Activated CD8-positive, alpha-beta T cell treated with anti-CD3 and anti-CD28 coated beads, Interleukin-2, amount 10 ng/mL, durations not matched to agents 7 days and 5 days (primary cell): ENCODE measurements at places on chromosomes 2 and 18. TPM values are rescaled to one million over a fixed set of nuclear protein-coding genes. Genes with fewer than 3 reads are reported as not detected.

The WDR54 gene
- total RNA-seq = 93.7 TPM

The CPO gene
- not detected for total RNA-seq

The ABCG5 gene
- not detected for total RNA-seq

The IL36RN gene
- total RNA-seq = not detected

The HOXD11 gene
- total RNA-seq = not detected

The ANO7 gene
- total RNA-seq = 0.31 TPM

The IL1R2 gene
- not detected for total RNA-seq

The ASB18 gene
- not detected for total RNA-seq

The DPP4 gene
- total RNA-seq = 158 TPM

The SPRED2 gene
- 9.5 TPM for total RNA-seq

The ASIC4 gene
- not detected for total RNA-seq

The DYNAP gene
- total RNA-seq = not detected

The MRPL30 gene
- total RNA-seq = 24.4 TPM

The GNAL gene
- total RNA-seq = not detected

The G6PC2 gene
- not detected for total RNA-seq

DNA sequence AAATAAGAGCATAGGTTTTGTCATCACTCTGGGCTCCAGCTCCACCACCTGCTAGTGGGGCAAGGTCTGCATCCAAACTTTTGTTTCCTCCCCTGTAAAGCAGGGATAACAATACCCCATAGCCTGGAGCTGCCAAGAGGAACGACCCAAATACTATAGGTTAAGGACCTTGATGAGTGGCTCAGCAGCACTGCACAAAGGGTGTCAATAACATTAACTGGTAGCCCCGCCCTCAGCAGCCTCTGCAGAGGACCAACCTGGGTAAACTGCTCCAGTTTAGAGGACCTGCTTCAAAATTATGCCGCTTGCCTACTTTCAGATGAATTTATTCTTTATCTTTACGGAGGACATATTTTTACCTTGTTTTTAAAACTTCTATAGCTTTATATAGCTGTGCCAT lies 65.8 kb upstream of the RIOK3 start:
- no peak for DNase-seq
- H3K36me3 ChIP-seq = peaks cover 9% of the 10 kb centered on the region
- H3K27ac ChIP-seq = no peak overlapping the region
- H3K27me3 ChIP-seq = no peaks in the 10 kb centered on the region

GRCh38 chr18:56036741-56037140 lies 448.7 kb upstream of the TCF4 start:
- no peak for DNase-seq
- H3K27me3 ChIP-seq = no peaks in the 10 kb centered on the region
- no peaks in the 10 kb centered on the region for H3K36me3 ChIP-seq
- H3K27ac ChIP-seq = no peak overlapping the region

- H3K27ac ChIP-seq = no peak overlapping the region
- no peaks in the 10 kb centered on the region for H3K27me3 ChIP-seq
- H3K4me3 ChIP-seq = no peak overlapping the region
- H3K36me3 ChIP-seq = no peaks in the 10 kb centered on the region
- H3K4me1 ChIP-seq = peaks cover 2% of the 10 kb centered on the region
- no peak for DNase-seq
Measured at GRCh38 chr2:96884299-96885094, 14.6 kb upstream of the SEMA4C start.

DNA sequence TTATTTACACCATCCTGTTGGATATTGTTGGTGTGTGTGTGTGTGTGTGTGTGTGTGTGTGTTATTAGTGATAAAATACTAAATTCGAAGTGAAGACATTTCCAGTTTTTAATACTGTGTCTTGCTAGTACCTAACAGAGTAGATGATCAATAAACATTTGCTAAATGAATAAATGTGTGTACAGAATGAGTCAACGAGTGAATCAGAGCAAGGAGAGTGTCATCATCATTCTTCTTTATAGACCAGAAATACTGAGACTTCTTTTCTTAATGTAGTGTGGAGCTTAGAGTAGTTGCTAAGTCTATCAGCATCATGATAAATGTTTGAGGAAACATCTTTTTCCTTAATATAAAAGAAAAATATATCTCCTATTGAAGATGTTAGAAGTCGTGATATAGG lies 169.7 kb upstream of the SATB2 start:
- H3K27ac ChIP-seq = no peak overlapping the region
- H3K4me1 ChIP-seq = no peaks in the 10 kb centered on the region
- H3K27me3 ChIP-seq = peaks cover 7% of the 10 kb centered on the region
- no peaks in the 10 kb centered on the region for H3K36me3 ChIP-seq
- no peak overlapping the region for H3K4me3 ChIP-seq

DNA sequence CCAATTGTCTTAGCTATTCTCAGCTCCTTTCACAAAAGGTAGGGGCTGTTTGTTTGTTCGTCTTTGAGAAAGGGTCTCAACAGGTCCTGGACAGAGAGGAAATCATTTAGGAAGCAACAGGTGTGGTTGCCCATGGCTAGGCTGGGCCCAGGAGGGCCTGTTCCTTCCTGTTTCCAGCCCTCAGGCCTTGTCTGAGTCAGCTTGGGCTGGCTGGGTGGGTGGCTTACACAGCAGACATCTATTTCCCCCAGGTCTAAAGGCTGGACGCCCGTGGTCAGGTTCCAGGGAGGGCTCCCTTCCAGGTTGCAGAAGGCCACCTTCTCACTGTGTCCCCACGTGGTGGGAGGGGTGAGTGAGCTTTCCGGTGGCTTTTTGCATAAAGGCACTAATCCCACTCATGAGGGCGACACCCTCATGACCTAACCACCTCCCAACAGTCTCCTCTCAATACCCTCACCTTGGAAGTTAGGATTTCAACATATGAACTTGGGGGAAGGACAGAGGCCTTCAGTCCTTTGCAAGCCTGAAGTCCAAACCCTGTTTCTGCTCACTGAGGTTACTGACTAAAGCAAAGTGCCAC lies 45.5 kb downstream of the ARHGEF4 start:
- DNase-seq = no peak
- no peaks in the 10 kb centered on the region for H3K4me1 ChIP-seq
- peaks cover 10% of the 10 kb centered on the region for H3K27me3 ChIP-seq
- no peak overlapping the region for H3K27ac ChIP-seq
- H3K4me3 ChIP-seq = no peak overlapping the region

DNA sequence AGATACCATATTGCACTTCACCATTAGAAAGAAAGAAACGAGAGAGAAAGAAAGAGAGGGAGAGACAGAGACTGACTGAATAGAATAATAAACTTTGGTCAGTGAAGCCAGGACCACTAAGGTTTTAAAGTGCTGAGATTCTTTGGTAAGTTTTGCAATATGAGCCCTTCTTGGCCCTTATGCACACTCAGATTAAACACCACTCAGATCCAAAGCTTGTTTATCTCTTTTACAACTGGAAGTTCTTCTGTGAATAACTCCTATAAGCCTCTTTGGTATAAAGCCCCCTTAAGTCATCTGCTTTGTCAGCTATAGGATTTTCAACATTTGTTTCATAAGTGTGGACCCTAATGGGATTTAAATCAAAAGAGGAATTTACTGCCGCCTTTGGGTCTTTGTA lies 40.8 kb downstream of the PID1 start:
- no peaks in the 10 kb centered on the region for H3K27me3 ChIP-seq
- H3K27ac ChIP-seq = no peak overlapping the region
- no peaks in the 10 kb centered on the region for H3K36me3 ChIP-seq
- H3K4me3 ChIP-seq = no peak overlapping the region

GRCh38 chr2:175879679-175880078 lies 122.4 kb downstream of the LNPK start:
- H3K27ac ChIP-seq = no peak overlapping the region
- H3K36me3 ChIP-seq = no peaks in the 10 kb centered on the region
- no peak overlapping the region for H3K4me3 ChIP-seq
- H3K27me3 ChIP-seq = peaks cover 4% of the 10 kb centered on the region
- no peaks in the 10 kb centered on the region for H3K4me1 ChIP-seq
- DNase-seq = no peak

DNA sequence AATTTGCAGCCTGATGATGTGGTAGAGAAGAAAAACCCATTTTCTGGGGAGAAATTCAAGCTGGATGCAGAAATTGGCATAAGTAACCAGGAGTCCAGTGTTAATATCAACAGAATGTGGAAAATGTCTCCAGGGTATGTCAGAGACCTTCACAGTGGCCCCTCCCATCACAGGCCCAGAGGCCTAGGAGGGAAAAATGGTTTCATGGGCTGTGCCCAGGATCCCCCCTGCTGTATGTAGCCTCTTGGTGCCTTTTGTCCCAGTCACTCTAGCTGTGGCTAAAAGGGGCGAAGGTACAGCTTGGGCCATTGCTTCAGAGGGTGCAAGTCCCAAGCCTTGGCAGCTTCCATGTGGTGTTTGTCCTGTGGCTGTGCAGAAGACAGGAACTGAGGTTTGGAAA lies 40.2 kb downstream of the CACNB4 start:
- H3K4me3 ChIP-seq = no peak overlapping the region
- peaks cover 12% of the 10 kb centered on the region for H3K27me3 ChIP-seq
- H3K36me3 ChIP-seq = no peaks in the 10 kb centered on the region
- DNase-seq = no peak
- H3K4me1 ChIP-seq = no peaks in the 10 kb centered on the region

DNA sequence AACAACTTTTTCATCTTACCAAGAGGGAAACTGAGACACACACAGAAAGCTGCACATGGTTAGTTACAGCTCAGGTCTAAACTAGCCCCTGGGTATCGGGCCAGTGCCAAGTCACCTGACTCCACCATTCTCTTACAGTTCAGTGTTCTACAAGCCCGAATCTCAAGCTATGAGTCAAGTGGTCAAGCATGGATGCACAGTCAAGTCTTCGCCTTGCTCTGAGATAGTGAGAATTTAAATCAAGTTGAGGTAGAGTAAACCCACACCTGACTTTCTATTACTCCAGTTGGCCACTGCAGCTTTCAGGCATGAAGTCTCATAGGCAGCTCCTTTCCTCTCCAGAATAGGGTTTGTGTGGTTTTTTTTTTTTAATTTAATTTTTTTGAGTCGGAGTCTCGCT lies 34.5 kb upstream of the ARL5A start:
- H3K4me3 ChIP-seq = no peak overlapping the region
- DNase-seq = no peak
- H3K36me3 ChIP-seq = no peaks in the 10 kb centered on the region
- H3K4me1 ChIP-seq = no peaks in the 10 kb centered on the region
- no peaks in the 10 kb centered on the region for H3K27me3 ChIP-seq

DNA sequence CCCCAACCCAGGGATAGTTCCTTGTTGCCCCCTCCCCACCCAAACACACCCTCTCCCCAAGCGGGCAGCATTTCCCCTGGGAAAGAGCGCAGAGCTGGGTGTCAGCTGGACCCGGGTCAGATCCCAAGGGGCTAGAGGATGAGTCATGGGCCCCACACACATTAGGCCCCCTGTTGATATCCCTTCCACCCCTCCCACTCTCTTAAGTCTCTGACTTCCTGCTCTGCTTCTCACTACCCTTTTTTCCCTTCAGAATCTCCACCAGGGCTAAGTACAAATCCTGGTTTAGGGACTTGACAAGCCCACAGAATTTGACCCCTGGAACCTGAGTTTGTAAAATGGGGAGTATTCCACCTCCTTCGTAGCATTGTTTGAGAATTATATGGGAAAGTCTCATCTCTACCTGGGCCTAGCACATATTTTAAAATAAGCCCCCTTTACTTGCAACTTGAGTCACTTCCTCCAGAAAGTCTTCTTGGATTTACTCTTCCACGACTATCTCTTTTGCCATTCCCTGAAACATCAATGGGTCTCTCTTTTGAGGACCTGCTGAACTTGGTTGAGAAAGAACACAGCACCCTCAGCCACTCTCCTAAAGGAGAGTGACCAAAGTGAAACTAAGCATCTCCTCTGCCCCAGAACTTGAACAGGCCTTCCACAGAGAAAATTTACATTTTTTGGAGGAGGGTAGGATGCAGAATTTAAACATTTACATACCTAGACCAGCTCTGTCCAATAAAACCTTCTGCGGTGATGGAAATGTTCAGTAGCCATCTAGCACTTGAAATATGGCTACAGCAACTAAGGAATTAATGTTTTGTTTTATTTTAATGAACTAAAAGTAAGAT lies 4.7 kb downstream of the RTKN start:
- no peak overlapping the region for H3K4me3 ChIP-seq
- H3K4me1 ChIP-seq = peaks cover 13% of the 10 kb centered on the region
- peaks cover 23% of the 10 kb centered on the region for H3K27me3 ChIP-seq
- no peak for DNase-seq
- no peak overlapping the region for H3K27ac ChIP-seq

DNA sequence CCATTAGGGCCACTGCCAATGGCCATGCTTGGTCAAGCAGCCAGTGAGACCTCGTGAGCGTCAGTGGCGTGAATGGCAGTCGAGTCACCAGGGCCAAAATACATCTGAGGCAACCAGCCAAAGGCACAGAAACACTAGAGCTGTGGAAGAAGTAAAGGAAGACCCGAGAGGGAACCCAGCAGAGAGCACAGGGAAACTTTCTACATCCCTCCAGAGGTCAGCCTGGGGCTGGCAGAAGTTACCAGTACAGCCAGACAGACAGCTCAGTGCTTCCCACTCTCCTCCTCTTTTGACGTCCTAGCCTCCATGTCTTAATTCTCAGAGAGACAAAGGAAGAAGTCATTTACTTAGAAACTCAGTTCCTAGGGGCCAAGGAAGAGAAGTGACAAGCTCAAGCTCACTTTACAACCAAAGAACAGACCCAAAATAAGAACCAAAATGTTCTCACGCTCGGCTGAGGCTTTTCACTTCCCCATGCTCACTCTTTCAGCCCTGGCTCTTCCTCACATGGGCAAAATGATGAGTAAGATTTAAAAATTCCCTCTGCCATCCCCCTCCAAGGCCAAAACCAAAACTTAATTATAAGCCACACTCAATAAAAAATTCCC lies 8.7 kb downstream of the CYRIA start:
- H3K27ac ChIP-seq = no peak overlapping the region
- H3K27me3 ChIP-seq = peaks cover 4% of the 10 kb centered on the region
- no peak for DNase-seq
- H3K36me3 ChIP-seq = no peaks in the 10 kb centered on the region
- H3K4me3 ChIP-seq = no peak overlapping the region

DNA sequence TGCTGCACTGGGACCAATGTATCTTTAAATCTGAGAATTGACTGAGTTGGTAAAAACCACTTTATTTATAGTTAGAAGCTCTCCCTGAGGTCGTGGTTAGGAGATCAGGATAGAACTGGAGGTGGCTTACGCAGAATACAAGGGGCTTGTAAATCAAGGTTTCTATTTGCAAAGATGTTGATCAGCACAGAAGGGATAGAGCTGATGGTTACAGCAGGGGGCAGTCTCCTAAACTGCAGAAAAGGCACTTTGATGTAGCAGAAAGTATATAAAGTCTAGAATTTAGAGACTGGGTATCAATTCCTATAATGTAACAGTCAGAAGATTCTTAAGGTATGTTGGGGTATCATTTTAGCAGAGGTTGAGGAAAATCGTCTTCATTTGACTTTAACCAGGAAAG lies 25.2 kb upstream of the ACVR1 start:
- H3K27ac ChIP-seq = peak overlapping the region; percentile 98
- peak; percentile 35 for DNase-seq
- H3K4me1 ChIP-seq = peaks cover 57% of the 10 kb centered on the region
- no peaks in the 10 kb centered on the region for H3K27me3 ChIP-seq

DNA sequence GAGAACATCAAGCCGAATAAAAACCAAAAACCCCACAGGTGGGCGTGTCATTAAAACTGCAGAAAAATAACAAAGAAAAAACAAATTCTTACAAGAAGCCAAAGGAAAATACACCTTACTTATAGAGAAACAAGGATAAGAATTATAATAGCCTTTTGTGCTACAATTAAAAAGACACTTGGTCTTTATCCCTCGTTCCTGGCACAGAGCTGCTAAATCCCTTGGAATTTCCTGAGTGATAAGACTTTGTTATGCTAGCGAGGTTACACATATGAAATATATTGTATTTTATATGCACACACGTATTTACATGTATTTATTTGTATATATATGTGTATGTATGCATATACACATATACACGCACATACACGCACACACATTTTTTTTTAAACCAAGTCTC lies 325.3 kb upstream of the TFPI start:
- H3K4me3 ChIP-seq = no peak overlapping the region
- DNase-seq = no peak
- no peak overlapping the region for H3K27ac ChIP-seq
- no peaks in the 10 kb centered on the region for H3K36me3 ChIP-seq
- H3K4me1 ChIP-seq = no peaks in the 10 kb centered on the region
- no peaks in the 10 kb centered on the region for H3K27me3 ChIP-seq
